ENCODE measurements at places on chromosomes 11 and 22.

DNA sequence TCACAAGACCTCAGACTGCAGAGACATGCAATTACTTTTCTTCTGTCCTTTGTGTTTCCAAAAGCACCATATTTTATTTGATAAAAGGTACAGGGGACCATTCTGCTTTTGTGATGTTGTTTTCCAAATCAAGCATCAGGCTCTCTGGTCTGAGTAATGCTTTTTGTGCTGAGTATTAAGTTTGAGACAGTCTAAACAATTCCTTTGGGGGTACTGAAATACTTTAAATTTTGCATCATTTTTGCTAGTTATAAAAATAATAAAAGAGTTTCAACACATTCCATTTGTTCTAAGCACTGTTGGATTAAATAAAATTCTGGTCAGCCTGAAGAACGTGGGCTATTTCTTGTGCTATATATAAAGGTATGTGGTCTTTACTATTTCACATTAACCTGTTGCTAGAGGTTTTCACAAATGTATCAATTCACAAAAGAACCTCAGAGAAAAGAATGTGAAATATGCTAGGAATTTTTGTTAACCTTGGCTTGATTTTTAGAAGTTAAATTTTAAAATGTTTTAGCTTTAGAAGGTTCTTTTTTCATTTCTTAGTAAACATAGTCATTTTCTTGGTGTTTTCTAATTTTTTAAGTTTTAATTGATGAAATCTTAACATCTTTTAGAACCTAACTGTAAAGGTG is 61.6 kb downstream of the C22orf31 start:
- no peak for DNase-seq

DNA sequence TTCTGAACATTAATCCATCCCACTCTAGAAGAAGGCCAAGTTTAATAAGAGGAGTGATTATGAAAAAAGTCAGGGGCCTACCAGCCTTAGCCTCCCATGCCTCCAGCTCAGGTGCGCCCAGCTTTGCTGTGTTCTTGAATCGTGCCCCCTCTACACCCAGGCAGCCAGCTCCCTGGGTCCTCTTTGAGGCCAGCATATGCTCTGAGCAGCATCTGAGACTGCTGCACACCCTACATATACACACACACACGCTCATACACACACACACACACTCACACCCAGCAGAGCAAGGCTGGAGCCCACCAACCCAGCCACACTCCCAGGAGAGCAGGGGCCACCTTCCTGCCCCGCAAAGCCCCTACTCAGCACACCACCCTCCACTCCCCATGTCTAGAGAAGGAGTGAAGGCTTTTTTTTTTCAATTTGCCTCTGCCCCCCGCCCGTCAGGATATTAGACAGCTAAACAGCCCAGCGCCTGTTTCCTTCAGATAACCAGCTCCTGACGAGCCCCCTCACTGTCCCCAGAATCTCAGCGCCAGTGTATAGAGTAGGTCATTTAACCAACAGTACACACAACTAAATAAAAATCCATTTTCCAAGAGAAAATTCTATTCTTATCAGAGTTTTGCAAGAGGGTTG is 121.6 kb downstream of the BUD13 start:
- DNase-seq, result no peak

- no peak for DNase-seq
Observed at GRCh38 chr11:102874852-102875251, at the start of gene MMP12. Gene MMP12 (minus strand): TSS chr11:102874982. CDS start chr11:102874937, 45 bp downstream.

- no peak for DNase-seq
Observed at GRCh38 chr11:14323118-14323676, 35.8 kb downstream of the RRAS2 start.

DNA sequence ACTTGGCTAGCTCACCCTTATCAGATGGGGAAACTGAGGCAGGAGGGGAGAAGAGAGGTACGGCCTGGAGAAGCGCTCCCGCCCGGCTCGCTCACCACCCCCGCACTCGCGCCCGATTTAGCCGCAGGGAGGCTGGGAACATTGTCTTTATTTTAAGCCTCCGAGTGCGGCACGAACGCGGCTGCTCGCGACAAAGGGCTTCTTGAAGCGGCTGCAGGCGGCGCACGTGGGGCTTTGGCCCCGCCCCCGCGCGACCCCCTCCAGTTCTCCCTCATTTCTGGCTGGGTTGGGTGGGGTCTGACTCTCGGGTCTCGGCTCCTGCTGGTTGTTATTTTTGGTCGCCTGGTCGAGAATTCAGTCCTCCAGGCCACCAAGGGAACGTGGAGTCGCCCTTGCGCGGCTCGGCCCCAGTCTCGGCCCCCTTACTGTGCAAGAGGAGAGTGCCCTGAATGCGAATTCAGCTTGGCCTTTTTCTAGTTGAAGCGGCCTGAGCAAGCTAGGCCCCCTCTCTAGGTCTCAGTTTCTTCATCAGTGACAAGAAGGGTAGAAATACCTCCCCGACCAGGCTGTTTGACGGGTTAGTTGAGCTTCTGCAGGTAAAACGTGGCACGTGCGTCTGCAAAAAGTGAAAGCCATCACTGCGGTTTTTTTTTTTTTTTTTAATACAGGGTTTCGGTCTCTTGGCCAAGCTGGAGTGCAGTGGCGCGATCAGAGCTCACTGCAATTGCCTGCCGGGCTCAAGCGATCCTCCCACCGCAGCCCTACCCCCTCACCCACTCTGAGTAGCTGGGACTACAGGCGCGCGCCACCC is 2.6 kb upstream of the CHRM1 start:
- no peak for DNase-seq

- DNase-seq, result no peak
Observed at GRCh38 chr11:129323896-129324502, 51.6 kb upstream of the BARX2 start.

DNA sequence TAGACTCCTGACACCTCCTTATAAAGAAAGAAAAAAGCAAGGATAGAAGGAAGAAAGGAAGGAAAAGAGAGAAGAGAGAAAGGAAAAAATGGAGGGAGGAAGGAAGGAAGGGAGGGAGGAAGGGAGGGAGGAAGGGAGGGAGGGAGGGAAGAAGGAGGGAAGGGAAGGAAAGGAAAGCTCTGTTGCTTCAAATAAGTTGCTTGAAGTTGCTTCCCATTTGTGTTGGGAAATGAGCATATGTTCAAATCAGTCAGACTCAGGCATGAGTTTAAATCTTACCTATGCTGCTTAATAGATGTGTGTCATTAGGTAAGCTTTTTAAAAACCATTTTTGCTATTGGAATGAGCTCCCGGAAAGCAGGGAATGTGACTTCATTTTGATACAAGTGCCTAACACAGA is 6.6 kb upstream of the GAS2 start:
- no peak for DNase-seq

GRCh38 chr22:50259302-50259701 is 2.2 kb downstream of the MAPK12 start:
- DNase-seq, result no peak

DNA sequence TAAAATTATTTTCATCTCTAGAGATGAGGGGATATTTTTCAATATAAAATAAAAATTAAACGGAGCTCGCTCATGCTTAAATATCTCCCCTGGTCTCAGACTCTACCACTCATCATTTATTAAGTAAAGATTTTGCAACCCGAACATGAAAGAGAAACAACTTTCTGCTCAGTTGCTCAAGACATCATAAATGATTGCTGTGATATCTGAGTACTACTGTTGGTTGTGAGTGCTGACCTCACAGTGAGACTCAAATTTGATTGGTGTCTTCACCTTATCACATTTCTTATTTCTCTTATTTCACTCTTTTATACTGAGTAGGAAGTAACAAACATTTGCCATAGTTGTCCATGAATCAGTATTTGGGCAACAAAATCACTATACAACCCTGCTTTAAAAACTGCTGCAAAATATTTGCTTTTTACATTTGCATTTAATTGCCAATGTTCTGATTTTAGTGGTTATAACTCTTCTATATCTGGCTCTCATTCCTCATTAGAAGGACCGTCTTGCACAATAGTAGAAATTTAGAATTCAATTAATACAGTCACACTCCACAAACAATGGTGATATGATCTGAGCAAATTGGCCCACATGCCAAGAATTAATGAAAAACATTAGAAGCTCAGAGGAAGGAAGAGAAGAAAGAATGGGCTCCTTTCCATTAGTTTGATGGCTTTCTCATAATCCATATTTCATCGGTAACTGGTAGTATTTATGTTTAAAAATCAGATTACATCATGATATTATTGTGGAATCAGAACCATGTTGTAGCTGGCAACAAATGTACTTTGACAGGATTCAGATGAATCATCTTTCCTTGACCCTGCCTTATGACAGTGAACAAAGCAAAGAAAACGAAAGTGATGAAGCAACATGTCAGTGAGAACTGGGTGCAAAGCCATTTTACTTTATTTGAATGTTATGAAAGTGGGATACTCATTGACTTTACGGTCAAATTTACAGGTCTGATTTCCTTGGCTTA is 973.6 kb upstream of the TENM4 start:
- DNase-seq, result no peak

DNA sequence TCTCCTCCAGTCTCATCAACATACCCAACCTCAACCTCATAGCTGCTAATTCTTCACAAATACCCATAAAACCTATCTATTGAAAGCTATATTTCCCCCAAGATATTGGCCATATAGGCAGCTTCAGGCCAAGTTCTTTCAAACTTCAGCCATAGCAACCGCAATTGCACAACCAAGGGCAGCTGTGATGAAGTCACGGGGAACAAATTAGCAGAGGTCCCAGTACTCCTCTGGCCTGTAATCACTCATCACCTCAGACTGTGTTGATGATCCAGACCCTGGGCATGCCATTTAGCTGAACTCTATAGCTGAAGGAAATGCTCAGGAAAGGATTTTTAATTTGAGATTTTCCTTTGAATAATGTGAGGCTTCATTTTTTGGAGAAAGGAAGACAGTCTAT is 84.1 kb downstream of the SLC1A2 start:
- DNase-seq, result no peak

GRCh38 chr11:70270877-70271648 is 573 bp downstream of the PPFIA1 start:
- DNase-seq, result peak; percentile 43

GRCh38 chr11:129992161-129992944 is 10.3 kb downstream of the PRDM10 start:
- DNase-seq, result no peak

- DNase-seq, result no peak
Observed at GRCh38 chr22:44472598-44472997, 25.4 kb downstream of the RTL6 start.

DNA sequence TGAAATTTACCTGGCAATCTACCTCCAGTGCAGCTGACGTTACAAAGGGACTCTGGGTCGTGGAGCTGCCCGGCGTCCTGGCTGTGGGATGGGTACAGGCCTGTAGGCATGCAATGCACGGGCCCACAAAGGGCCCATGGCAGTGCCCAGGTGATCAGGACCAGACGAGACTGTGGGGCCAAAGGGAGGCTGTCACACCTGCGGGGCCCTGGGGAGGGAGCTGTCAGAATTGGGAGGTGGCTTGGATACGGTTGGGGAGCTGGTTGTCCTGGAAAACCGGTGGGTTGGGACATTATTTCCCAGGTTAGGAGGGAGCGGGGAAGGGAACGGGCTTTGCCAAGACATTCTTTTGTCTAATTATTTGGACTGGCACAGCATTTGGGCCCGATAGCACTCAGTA is 958.5 kb downstream of the BRD1 start:
- no peak for DNase-seq

DNA sequence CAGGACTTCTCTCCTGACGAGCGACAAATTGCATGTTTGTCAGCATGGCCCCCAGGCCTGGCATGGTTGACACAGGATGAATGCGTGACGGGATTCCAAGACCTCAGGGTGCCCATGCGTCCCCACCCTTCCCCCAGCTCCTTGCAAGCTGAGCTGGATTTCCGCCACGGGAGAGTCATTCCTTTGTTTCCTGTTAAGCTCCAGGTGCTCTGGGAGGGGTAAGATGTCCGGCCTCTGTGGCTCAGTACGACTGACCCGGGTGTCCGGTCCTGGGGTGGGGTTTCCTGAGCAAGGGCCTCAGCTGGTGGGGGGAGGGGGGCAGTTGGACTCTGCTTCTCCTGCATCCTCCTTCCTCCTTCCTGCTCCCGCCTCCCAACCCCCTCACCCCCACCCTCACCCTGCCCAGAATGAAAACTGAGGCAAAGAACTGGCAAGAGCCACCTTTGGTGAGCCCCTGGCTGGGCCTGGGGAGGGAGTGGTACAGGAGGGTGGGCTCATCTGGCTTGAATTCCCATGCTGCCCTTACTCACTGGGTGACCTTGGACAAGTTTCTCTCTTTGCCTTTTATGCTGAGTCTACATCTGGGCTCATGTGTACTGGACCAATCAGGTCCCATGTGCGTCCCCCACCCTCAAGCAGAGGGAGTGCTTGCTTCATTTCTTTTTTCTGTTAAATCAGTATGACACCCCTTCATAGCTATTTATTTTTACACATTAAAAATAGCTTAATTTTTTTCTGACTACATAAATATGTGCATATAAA is 2.5 kb downstream of the CDC42EP2 start:
- DNase-seq, result no peak

- no peak for DNase-seq
Observed at GRCh38 chr11:38304926-38305325, 1706.9 kb upstream of the RAG2 start.

Measured in activated naive CD4-positive, alpha-beta T cell (primary cell).